ENCODE measurements at places on chromosomes 3 and 15.

GRCh38 chr15:48059791-48060190 is 61.0 kb upstream of the SLC24A5 start:
- DNase-seq, result no peak

DNA sequence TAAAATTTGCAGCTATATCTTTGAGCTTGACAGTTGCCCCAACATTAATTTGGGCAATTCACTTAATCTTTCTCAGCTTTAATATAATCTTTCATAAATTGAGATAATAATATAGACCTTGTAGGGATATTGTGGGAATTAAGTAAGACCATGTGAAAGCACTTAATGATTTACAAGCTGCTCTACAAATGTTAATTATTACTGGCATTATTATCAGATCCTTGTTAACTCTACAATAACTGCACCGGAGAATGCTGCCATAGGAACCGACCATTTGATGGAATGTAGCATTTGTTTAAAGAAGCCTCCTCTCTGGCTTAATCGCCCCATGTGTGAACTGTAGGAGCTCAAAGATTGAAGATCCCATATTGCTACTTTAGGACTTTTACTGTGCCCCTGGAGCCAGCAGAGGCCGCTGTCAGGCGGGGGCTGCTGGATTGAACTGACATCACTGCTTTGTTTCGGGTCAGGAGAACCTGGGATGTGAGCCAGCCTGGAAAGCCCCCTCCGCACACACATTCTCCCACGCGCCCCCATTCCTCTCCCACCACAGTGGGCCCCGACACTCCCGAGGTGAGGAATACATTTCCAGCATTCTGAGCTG is 154.2 kb upstream of the TNIK start:
- DNase-seq, result no peak

GRCh38 chr15:81747482-81747881 is 298.3 kb downstream of the MEX3B start:
- DNase-seq, result no peak

DNA sequence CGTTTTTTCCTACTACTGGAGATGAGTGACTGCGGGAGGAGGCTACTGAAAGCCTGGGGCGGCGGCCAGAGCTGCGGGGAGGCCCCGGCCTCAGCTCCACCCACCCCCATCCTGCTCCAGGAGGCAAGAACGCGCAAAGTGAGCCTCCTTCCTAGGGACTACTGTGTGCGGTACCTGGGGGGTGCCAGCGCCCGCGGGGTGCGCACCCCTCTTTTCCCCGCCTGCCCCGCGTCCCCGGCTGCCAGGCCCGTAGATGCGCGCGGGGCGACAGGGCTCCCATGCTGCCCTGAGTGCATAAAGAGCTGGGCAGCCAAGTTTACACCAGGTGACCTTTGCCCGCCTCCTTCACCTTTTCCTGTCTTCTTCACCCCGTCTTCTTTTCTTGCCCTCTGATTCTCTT is 2.5 kb upstream of the USF3 start:
- DNase-seq, result no peak

- no peak for DNase-seq
These were observed 39.9 kb downstream of the C3orf80 start for GRCh38 chr3:160265088-160265487.

GRCh38 chr3:150458001-150458400 is 49.9 kb downstream of the TSC22D2 start:
- no peak for DNase-seq

GRCh38 chr3:34263101-34263621 is 464.7 kb downstream of the PDCD6IP start:
- no peak for DNase-seq

DNA sequence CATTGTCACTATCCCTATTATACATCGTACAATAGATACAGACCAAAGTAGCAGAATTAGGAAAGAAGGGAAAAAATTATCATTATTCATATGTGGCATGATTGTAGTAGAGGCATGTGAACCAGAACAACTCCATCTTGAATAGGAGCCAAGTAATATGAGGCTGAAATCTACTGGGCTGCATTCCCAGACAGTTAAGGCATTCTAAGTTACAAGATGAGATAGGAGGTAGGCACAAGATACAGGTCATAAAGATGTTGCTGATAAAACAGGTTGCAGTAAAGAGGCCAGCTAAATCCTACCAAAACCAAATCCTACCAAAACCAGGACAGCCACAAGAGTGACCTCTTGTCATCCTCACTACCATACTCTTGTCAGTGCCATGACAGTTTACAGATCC is 1035.4 kb upstream of the SEMA6D start:
- no peak for DNase-seq

GRCh38 chr3:161199926-161200325 is 21.2 kb upstream of the NMD3 start:
- DNase-seq, result no peak

DNA sequence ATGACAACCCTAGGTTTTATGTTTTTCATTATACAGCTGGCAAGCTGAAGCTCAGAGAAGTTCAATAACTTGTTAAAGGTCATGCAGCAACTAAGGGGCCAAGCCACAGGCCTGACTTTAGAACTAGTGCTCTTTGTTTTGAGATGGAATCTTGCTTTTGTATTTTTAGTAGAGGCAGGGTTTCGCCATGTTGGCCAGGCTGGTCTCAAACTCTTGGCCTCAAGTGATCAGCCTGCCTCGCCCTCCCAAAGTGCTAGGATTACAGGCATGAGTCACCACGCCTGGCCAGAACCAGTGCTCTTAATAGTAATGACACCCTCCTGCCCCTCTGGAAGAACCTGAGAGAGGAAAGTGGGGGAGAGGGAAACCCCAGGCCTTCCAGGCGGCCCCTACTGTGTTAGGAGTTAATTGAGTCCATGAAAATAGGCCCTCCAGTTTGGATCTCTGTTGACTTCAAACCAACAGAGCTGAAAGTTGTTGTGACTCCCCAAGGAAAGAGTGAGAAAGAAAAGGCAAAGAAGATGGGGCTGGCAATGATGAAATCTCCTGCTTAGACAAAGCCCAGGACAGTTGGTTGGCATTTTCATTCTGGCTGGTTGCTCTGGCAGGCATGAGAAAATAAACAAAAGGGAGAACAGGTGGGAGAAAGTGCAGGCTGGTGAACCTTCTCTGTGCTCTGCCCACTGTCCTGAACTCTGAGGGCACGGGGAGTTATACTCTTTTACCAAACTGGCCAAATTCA is 3.6 kb upstream of the PRRT3 start:
- no peak for DNase-seq

DNA sequence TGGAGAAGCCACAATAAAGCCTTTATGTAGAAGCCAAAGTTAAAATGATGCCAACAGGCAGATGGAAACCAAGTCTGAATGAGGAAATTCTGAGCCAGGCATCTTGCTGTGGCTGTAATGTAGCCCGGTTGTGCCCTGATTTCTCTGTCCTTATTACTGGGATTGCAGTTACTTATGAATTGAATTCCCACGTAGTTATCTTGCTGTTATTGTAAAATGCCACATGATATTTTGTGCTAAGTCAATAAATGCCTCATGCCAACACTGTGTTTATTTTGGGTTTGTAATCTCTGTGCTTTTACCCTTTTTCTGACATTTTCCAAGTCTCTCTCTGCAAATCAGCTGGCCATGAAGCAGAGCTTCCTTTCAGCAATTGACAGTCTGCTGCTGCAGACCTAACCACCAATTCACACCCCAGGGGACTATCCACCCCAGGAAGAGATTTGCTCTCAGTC is 486.1 kb upstream of the GOLIM4 start:
- no peak for DNase-seq

DNA sequence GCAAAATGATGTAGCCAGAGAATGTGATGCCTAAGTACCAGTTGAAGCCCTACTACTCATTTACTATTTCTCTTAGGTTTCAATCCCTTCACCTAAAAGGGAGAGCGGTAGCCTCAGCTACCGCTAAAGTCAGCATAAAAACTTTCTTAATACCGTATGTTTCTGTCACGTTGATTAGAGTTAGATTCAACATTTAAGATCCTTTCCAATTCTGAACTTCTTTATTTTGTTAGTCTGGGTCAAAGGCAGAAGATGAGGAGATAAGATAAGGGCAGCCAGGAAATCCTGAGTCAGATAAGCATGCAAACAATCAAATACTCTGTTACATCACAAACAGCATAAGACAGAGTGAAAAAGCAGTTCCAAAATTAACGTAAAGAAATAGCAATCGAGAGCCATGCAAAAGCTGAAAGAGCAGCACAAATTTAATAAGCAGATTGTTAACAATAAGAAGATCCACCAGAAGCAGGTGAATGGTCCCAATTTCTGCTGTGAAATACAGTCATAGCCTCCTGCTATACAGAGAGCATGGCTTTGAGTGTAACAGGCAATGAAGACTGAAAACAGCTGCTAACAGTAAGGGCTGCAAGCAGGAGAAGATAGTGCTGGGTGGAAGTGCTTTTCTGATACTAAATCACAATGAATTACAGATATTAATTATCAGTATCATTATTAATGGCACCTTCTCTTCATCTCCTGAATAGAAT is 3.0 kb downstream of the TMEM207 start:
- no peak for DNase-seq

DNA sequence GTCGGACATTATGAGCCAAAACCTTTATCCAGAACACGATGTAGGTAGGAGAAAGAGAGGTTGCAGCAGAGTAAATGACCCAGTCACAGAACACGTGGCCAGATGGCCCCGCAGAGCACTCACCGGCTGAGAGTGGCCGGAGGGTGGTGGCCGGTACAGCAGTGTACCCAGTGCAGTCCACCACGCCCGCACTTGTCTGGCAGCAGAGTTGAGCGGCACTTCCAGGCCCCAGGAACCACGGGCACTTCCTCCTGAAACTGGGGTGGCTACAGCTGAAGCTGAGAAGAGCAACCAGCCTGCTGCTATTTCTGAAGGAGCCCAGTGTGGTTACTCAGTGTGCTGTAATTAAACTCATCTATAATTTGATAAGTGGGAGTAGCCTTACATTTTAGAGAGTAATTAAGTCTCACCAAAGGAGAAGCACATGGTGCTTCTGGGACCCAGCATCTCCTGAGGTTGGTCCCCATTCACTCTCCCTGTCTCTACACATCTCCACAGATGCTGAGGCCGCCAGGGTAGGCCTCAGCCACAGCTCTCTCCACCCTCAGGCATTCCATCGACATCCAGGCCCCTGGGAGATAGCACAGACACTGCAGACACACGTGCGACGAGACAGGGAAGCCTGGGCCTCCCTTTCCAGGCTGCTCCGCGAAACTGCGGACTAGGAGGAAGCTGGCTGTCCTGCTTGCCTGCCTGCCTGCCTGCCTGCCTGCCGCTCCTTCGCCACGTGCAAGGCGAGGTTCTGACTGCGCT is 49.8 kb downstream of the BDH1 start:
- DNase-seq, result no peak
